ENCODE measurements at places on chromosomes 11 and 22. TPM values are rescaled to one million over a fixed set of nuclear protein-coding genes. Genes with fewer than 3 reads are reported as not detected.

The TMPRSS6 gene
- not detected for total RNA-seq

The OR5P2 gene
- not detected for total RNA-seq

The LUZP2 gene
- total RNA-seq = not detected

The TMPRSS4 gene
- not detected for total RNA-seq

The ZNF280B gene
- total RNA-seq = 9.7 TPM

The CRYBB3 gene
- total RNA-seq = not detected

The B4GAT1 gene
- 51.3 TPM for total RNA-seq

The OR5AP2 gene
- not detected for total RNA-seq

The TIGD3 gene
- under 0.01 TPM for total RNA-seq

The OR10A6 gene
- total RNA-seq = under 0.01 TPM

The TESMIN gene
- total RNA-seq = 1.8 TPM

The PAK1 gene
- total RNA-seq = 51.6 TPM

The NAALADL1 gene
- 14.2 TPM for total RNA-seq

The SLN gene
- total RNA-seq = not detected

The CRYBB2 gene
- not detected for total RNA-seq

The OR6T1 gene
- total RNA-seq = not detected

The MMP12 gene
- total RNA-seq = not detected

The NXPE1 gene
- total RNA-seq = not detected

The MIF gene
- total RNA-seq = 243 TPM

The CLCF1 gene
- 1.1 TPM for total RNA-seq

The ANO5 gene
- 13.3 TPM for total RNA-seq

The SLC5A12 gene
- total RNA-seq = not detected

The KRTAP5-2 gene
- total RNA-seq = not detected

The PGR gene
- total RNA-seq = not detected

The FJX1 gene
- 11.4 TPM for total RNA-seq

The PGM2L1 gene
- total RNA-seq = 4.1 TPM

The MMP10 gene
- total RNA-seq = not detected

The RBMXL2 gene
- total RNA-seq = not detected

The MPEG1 gene
- total RNA-seq = not detected

The IFITM10 gene
- 0.69 TPM for total RNA-seq

The TBX1 gene
- not detected for total RNA-seq

The VSTM5 gene
- 1.3 TPM for total RNA-seq

The OR2AG2 gene
- 1.00 TPM for total RNA-seq

The TEX54 gene
- not detected for total RNA-seq

The CRYAB gene
- total RNA-seq = 92.9 TPM

The TPH1 gene
- total RNA-seq = 0.36 TPM

The PRR33 gene
- total RNA-seq = not detected

The DGCR2 gene
- total RNA-seq = 52.0 TPM

The TMEM121B gene
- total RNA-seq = 0.34 TPM
